Caudate nucleus (tissue), 63 donors: ENCODE measurements at places on chromosomes 5 and 9.

- DNase-seq = no peak
Measured at GRCh38 chr5:132053483-132053882, 7.0 kb upstream of the IL3 start.

GRCh38 chr9:4604678-4605095, 57.4 kb upstream of the PLPP6 start:
- peak; percentile 46 for DNase-seq

- no peak for DNase-seq
Measured at GRCh38 chr5:145856285-145856818, 16.5 kb downstream of the GRXCR2 start.

DNA sequence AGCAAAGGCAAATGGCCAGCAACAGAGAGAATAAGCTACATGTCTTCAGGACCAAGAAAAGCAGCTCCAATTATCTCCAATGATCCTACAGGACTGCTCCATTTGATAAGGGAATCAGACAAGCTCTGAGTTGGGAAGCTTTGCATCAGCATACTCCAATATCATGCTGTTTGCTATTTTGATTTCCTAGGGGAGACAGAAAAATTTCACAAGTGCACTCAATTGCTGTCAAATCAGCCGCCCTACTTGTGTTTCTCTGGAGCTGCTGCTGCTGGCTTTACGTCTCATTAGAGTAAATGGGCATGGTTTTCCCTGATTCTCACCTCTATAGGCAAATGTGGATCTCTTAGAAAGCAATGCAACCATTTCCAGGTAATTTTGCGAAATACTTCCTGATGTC, 201.7 kb downstream of the PRELID2 start:
- DNase-seq = no peak

- DNase-seq = no peak
Measured at GRCh38 chr5:117065161-117065560, 490.5 kb upstream of the SEMA6A start.

DNA sequence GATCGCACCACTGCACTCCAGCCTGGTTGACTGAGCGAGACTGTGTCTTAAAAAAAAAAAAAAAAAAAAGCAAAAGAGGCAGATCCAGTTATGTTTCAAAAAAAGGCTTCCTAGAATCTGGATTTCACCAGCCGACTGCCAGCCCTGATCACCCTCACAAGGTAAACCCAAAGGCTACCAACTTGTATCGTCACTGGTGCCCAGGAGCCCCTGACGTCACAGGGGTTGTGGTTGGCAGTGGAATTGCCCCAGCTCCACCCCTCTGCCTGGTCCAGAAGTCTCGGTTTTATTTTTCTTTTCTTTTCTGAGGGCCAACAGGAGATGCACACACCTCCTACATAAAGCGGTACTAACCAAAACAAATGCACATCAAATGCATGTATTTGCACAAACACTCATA, 6.0 kb upstream of the LMX1B start:
- no peak for DNase-seq

GRCh38 chr9:77938163-77938562, 93.4 kb downstream of the GNAQ start:
- DNase-seq = no peak

- no peak for DNase-seq
Measured at GRCh38 chr5:83595217-83595616, 123.7 kb downstream of the VCAN start.

- DNase-seq = no peak
Measured at GRCh38 chr5:109347252-109347888, 62.4 kb downstream of the PJA2 start.

DNA sequence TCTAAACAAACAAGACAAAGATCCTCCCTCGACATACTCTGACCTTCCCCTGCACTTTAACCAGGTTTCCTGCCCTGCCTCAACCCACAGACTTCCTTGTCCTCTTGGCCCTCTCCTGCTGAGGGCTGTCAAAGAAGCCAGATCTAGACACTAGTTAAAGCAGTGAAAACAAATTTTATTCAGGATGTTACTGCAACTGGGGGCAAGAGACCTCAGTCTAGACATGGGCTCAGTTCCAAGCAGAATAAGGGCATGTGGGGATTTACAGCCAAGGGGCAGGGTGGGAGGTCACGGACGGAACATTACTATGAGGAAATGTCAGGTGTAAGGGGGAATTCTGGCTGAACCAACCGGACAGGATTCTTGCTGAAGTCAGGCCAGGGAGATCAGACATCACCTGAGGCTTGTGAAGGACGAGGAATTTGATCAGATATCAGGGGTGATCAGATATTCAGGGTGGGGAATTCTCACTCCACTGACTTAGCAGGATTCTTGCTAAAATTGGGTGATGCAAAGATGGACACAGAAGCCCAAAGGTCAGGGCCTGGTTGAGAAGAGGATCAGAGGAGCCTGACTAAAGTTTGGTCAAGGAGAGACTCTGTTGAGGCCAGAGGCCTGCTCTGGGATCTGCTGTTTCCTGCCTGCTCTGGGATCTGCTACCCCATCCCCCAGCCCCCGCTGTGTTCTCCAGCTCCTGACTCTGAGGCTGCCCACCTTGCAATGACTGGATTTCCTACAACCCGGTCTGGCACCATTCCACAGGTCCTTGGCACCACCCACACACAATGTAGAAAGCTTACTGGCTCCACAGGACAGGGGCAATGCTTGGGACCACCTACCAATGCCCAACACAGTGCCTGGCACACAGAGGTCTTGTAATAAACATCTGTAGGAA, 21.5 kb downstream of the GABBR2 start:
- DNase-seq = no peak

DNA sequence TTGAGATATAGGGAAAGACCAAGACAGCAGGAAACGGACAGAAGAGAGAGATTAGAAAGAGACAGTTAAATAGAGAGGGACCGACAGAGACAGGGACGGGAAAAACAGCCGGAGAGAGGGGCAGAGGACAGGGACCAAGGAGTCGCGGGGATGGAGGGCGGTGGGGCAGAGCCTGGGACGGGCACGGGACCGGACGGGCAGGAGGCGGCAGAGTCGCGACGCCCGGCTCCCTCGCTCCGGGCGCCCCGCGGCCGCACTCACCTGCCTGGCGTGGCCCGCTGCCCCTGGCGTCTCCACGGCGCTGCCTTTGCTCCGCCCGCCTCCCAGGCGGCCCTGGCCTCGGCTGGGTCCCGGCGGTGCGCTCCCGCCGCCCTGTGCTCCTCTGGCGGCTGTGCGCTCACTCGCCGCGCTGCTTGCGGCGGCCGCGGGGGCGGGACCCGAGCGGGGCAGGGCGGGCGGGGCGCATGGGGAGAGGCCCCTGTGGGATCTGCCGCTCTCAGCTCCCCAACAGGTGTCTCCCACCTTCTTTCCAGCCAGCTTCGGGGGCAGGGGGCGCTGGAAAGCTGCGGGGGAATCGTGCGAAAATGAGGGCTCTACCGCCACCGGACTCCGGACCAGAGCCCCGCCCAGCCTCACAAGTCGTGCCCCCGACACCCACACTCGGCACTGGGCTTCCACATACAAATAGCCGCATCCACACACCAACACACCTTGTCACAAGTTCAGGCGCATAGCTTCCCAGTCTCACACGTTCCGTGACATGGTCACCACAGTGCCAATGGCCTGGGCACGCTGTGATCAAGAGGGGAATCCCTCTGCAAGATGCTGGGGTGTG, at the start of gene ARID3C:
Gene ARID3C (minus strand): TSS at position 411 of the 835 bp plus-strand sequence. CDS start 1,052 bp downstream, outside the sequence.
- no peak for DNase-seq

DNA sequence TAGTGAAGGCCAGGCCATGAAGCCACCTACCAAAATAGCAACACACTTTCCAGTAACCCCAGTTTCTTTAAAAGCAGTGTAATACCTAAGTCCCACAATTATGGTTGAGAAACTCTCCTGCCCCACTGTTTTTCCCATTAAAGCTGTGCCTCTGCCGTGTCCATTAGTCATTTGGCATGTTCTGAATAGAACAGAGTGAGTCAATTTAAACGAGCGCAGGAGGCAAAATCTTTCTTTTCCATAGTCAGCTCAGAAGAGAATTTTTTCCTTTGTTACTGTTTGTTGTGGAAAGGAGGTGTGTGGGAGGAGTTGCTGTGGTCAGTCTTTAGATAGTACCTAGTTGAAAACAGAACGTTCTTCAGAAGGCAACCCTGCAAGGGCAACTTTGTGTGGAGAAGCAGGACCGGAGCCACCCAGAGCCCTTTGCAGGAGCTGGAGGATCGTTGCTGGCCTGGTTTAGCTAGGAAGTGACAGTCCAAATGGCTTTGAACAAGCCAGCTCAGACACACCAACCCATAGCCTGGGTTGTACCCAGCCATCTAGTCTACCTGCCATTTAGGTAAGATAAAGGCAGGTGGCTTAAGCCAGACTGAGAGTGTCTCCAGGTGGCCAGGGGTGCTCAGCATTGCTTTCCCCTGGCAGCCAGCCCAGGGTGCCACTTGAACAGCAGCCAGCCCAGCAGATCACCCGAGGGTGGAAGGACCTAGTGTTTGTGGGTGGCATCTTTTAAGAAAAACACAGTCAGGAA, 30.4 kb downstream of the GADD45G start:
- DNase-seq = no peak

- DNase-seq = no peak
Measured at GRCh38 chr9:125867751-125868415, 120.7 kb downstream of the PBX3 start.

DNA sequence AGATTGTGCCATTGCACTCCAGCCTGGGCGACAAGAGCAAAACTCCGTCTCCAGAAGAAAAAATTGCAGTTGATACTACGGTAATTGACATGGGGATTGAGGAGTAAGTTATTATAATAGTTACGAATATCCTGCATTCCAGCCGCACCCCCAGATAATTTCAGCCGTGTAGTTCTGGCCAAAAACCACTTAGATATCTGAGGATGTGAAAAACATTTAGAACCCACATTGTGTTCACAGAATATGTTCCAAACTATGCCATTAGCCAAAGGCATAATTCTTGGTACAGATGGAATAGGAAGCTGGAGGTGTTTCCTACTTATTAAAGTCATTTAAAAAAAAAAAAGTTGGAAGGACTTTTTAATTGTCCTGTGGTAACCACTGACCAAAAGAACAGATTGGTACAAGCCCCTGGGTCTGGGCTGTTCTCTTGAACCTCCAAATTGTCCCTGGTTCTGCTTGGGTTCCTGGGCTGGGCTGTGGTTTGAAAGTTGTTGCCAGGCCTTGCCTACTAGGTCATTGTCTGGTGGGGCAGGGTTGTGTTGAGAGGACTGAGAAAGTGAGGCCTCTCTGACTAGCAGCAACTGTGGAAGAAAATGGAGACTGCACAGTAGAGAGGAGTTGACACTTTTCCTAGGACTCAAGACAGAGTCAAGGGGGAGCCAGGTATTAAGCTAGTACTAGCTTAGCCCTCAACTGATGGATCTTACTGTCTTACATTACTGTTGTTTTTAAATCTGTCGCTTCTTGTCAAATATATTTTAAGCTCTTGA, 198.8 kb downstream of the NR3C1 start:
- no peak for DNase-seq

DNA sequence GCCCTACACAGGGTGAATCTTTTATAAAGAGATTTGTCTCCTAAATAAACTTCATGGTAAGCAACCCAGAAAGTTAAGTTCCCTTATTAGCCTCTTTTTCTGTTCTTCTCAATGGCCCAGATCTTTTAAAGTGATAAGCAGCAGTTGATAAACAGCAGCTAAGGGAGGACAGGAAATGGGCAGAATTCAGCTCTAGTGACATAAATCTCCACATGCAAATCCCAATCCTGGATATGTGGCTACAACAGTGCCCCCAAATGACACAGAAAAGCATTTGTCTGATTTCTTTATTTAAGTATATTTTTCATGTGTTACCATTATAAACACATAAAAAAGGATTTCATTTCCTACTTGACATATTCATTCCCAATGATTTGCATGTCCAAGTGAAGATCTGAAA, 199.0 kb downstream of the DTWD2 start:
- no peak for DNase-seq

DNA sequence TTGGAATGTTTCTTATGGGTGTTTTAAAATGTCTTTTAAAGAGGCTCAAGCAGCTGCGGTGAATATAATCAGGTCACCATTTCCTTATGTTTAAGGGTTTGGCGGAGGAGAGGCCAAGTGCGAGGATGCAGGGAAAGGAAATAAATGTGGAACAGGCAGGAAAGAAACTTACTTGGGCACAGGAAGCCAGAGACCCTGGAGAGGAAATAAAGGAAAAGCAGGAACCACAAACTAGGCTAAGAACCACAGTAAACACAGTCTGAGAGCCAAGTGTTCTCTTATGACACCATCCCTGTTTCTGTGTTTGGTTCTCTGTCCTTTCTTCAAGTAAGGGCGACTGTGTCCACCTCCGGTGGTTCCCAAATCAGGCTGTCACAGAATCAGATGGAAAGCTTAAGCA, 166.5 kb downstream of the C9orf152 start:
- no peak for DNase-seq
